Cerebellar nuclear complex (tissue), 1 donor: ENCODE measurements at places on chromosomes 1 and 21.
A peak's percentile ranks its signal among the peaks of the same experiment; 100 is the strongest.

- DNase-seq: peak; percentile 34
Observed at GRCh38 chr1:59971464-59971911, 44.9 kb upstream of the CYP2J2 start.

DNA sequence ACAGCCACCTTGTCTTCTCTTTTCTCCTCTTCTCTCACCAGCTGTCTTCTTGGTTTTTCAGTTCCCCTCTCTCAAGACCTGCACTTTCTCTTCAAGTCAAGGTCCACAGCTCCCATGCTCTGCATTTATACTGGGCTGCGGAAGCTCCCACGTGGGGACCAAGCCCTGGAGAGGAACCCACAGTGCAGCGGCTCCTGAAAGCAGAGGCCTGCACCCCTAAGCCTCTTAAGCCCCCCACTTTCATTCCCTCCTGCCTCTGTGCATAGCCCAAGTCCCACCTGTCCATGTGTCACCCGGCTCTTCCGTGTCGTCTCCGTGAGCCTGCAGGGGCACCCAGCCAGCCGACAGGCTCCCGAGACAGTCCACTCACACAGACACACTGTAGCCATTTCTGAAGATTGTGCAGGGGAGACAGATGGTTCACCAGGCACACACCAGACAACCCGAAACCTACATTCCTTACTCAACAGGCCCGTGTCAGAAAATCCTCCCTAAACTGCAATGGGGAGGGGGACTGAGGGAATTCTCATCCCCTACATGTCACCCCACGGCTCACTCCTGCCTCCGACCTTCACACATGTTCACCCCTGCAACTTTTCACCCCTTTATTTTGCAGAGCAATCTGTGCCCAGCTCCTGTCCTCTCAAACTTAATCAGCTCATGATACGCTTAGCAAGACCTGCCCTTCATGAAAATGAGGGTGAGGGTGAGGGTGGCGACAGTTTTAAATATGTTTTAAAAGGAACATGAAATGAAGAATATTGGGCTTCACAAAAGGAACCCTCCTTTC lies 6.3 kb downstream of the MX2 start:
- no peak for DNase-seq

DNA sequence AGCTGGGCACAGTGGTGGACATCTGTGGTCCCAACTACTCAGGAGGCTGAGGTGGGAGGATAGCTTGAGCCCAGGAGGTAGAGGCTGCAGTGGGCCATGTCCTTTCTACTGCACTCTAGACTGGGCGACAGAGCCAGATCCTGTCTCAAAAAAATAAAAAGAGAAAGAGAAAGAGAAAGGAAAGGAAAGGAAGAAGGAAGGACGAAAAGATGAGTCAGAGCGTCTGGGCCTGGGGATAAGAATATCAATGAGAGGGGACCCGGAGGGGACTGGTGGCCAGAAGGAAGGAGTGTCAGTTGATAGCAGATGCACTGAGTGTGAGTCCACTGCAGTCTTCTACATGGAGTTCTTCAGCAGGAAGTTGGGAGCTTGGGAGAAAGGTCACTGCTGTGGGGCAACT lies 75.6 kb downstream of the SYT6 start:
- DNase-seq: no peak

- DNase-seq: no peak
Observed at GRCh38 chr1:212234431-212235395, 50.5 kb upstream of the PPP2R5A start.

DNA sequence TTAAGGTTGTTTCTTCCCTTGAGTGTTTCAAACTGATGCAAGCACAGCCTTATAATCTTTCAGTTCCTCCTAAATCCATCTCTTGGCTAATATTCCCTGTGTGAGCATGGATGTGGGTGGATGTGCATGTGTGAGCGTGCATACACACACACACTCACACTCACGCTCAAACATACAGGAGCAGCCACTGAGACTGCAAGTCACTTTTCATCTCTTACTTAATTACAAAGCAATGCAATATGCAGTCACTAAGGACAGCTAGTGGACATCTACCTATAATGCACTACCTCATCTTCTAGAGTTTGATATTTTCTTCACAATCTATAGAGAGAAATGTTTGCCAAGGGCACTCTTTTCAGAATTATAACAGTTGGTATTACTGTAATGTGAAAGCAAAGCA lies 1.4 kb downstream of the ESRRG start:
- DNase-seq: no peak

DNA sequence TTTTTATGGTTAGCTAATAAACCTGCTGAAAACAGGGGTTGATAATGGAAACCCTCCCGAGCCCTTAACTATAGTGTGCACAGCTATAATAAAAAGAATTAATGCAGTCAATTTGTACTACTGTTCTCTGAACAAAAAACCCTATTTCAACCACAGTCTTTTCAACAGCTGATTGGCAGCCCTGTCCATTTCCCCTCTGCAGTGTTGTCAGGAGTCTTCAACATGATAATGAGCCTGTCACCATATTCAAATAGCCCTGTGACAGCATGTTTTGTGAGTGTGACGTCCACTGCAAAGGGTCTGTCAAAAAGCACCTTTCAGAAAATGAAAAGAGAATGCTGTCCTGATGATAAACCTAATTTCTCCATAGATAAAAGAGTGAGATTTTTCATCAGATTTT lies 92.7 kb downstream of the ESRRG start:
- no peak for DNase-seq

DNA sequence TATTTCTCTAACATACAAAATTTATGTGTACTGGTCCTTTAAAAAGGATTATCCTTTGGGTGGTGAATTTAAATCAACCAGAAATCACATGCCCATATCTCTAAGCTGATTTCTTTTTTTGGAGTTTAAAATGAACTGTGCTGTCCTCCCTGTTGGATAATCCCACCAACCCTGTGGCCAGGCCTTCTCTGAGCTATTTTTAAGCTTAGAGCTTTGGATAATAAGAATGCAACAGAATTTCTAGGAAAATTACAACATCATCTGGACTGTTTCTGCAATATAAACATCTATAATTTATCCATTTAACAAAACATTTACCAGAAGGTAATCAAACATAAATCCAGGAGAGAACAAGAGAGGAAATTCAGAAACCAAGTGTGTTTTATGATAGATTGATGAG lies 88.3 kb downstream of the LRRC40 start:
- DNase-seq: no peak

GRCh38 chr1:179875596-179876299 lies 1.9 kb downstream of the TOR1AIP2 start:
- DNase-seq: no peak

DNA sequence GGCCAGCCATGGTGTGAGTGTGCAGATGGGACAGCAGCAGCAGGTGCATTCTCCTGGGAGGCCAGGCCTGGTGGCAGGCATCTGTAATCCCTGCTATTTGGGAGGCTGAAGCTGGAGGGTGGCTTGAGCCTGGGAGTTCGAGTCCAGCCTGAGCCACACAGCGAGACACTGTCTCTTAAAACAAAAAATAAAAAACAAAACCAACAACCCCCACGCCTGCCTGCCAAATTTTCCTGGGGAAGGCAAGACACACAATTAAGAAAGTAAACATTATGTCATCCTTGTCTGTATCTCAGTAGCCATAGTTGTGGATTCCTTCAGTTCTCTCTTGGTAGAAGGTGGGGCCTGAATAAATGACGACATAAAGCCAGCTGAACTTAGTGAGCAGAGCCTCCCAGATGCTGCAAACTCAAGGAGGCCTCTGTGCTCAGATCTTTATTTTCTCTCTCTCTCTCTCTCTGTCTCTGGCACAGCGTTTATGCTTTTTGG lies 57.6 kb upstream of the CD34 start:
- DNase-seq: no peak

- no peak for DNase-seq
Observed at GRCh38 chr1:28027660-28028059, 60.8 kb downstream of the EYA3 start.

- DNase-seq: no peak
Observed at GRCh38 chr1:38129473-38129872, 82.9 kb upstream of the POU3F1 start.

DNA sequence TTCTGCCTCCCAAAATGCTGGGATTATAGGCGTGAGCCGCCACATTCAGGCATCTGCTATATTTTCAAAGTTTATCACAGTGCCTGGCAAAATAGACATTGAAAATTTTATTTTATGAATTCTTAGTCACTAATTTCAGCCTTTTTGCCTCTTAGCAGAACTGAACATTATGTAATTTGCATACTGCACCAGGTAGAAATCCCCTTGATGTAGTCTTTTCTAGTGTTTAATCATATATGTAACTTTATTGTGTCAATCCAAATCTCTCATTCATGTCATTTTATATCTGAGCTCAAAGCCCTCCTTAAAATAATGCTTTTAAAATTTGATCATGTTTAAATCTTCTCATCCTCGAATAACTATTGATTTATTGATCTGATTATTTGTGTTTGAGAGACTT lies 19.2 kb downstream of the WDTC1 start:
- DNase-seq: no peak

GRCh38 chr1:77342745-77343144 lies 60.9 kb downstream of the AK5 start:
- no peak for DNase-seq

DNA sequence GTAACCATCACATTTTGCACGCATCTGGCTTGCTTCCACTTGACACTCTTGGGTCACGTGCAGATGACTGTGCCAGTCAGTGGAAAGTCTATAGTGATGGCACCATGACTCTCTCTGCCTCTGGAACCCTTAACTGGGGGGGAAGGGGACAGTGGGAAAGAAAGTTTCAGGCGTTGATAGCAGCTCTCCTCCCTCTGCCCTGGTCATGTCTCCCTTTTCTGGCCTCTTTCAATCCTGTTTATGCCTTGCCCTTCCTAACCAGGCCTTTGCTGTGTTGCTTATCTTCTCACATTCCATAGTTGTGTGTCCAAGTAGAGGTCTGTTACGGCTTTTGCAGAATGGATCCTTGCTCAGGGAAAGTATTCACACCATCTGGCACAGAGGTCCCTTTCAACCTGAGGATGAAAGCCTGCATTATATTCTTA lies 93.5 kb downstream of the NRDC start:
- DNase-seq: no peak

DNA sequence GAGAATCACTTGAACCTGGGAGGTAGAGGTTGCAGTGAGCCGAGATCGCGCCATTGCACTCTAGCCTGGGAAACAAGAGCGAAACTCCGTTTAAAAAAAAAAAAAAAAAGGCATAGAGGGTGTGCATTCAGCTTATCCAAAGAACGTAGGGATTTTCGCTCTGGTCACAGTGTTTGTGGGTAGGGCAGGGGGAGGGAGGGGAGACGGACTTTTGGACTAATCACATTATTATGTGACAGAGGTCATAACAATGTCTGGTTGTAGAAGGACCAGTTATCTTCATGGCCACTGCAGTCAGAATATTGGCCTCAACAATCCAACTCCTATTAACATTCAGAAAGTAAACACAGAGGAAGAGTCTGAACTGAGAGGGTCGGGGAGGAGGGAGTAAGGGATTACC lies 25.7 kb downstream of the RHOU start:
- no peak for DNase-seq

- no peak for DNase-seq
Observed at GRCh38 chr1:8371372-8371991, 53.6 kb downstream of the SLC45A1 start.

- DNase-seq: no peak
Observed at GRCh38 chr1:237187842-237188241, 145.9 kb downstream of the RYR2 start.

- no peak for DNase-seq
Observed at GRCh38 chr1:41920658-41921057, 1.9 kb upstream of the HIVEP3 start.

- no peak for DNase-seq
Observed at GRCh38 chr1:55244476-55245099, 29.4 kb upstream of the USP24 start.

DNA sequence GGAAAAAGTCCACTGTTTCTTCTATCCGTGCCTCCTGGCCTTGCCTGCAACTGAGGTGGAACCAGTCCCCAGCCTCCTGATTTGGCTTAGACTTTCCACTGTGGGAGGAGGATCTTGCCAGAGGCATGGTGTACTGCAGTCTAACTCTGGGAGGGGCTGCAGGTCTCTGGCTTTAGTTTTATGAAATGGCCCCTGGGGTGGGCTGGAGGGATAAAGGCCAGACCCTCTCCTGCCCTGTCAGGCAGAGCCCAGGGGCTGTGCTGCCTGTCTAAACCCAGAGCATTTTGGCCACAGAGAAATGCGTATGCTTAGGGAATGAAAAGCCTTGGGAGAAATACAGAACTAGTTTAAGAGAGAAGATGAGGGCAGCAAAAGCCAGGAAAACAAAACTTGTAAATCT lies 73.0 kb downstream of the ABCA4 start:
- DNase-seq: no peak

- DNase-seq: no peak
Observed at GRCh38 chr21:35048183-35048601, 910 bp downstream of the RUNX1 start.

GRCh38 chr1:215651867-215652266 lies 84.8 kb downstream of the KCTD3 start:
- DNase-seq: no peak

DNA sequence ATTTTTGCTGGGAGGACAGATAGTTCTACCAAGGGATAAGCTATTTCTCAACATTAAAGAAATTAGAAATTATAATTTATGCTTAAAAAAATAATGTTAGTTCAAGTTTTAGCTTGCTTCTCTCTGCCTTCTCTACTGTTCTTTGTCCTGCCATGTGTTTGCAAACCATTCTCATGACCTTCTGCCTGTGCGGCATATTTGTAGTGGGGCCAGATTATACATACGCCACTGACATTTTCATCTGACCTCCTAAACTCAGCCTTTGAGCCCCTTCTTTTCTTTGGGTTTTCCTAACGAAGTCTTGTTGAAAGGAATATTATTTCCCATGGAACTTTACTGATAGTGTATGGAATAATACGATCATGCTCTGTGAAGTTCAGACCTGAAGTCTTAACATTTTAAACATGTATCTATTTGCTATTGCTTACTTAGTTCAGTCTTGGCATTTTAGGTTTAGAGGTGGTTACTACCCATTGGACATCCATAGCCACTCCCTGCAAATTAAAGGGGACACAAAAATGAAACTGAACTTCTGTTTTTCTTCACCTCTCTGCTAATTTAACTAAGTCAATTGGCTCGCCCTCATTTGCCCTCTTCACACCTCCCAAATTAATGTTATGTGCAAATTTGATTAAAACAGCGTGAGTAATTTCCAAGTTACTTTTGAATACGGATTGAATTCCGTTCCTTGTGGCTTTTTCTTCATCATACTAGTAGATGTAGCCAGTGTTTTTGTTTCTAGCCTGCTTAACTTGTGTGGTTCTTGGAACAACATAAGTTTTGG lies 15.6 kb downstream of the LRRC8D start:
- no peak for DNase-seq

- no peak for DNase-seq
Observed at GRCh38 chr21:38467911-38468310, 30.4 kb downstream of the ERG start.

GRCh38 chr1:160672789-160673695 lies 26.2 kb upstream of the SLAMF1 start:
- DNase-seq: no peak

DNA sequence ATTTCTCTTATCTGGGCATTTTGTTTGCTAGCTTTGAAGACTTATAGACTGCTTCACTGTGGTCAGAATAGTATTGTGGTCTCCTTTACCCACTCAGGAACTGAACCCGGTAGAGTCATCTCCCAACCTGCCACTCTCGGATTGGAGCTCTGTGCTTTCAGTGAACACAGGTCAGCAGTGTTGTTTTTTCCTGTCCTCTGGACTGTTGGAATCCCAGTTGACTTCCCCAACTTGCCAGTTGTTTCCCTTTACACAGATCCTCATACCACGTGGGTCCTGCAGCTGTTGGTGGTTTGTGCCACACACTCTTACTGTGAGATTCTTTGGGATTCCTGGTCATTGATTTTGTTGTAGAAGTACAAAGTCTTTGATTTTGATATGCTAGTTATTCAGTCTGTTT lies 214.1 kb downstream of the DYRK1A start:
- no peak for DNase-seq

GRCh38 chr21:15293240-15293639 lies 228.4 kb upstream of the NRIP1 start:
- no peak for DNase-seq
